ENCODE measurements at places on chromosomes 4 and X.
A peak's percentile ranks its signal among the peaks of the same experiment; 100 is the strongest.

DNA sequence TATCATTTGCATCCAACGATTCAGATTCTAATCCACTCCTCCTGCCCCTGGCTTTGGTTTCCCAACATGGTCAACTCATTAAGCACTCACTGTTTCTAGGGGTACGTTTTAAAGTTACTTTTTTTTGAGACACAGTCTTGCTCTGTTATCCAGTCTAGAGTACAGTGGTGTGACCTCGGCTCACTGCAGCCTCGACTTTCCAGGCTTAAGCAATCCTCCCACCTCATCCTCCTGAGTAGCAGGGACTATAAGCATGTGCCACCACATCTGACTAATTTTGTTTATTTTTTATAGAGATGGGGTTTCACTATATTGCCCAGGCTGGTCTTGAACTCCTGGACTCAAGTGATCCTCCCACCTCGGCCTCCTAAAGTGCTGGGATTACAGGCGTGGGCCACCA, 48.9 kb downstream of the TMEM156 start:
- no peak for DNase-seq

GRCh38 chr4:10722957-10723356, 38.4 kb upstream of the CLNK start:
- DNase-seq, result no peak

DNA sequence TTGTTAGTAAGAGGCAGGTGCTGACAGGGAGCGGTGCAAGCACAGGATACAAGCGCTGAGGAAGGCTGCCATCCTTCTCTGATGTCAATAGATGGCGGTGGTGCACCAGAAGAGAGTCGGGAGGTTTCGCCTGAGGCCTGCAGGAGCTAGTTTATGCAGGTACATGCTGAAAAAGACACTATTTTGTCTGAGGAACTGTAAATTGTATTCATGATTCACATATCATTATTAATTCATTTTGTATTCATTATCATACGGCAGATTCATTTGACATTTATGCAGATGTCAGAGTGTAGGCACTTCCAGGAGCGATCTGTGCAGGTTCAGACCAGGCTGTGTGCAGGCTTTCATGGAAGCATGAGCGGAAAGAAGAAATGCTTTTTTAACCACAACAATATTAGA, 824.0 kb downstream of the STIM2 start:
- peak; percentile 74 for DNase-seq

GRCh38 chr4:14348506-14348905, 653.8 kb upstream of the CPEB2 start:
- no peak for DNase-seq

- no peak for DNase-seq
These were observed 8.0 kb downstream of the CHIC2 start for GRCh38 chr4:54056360-54056759.

DNA sequence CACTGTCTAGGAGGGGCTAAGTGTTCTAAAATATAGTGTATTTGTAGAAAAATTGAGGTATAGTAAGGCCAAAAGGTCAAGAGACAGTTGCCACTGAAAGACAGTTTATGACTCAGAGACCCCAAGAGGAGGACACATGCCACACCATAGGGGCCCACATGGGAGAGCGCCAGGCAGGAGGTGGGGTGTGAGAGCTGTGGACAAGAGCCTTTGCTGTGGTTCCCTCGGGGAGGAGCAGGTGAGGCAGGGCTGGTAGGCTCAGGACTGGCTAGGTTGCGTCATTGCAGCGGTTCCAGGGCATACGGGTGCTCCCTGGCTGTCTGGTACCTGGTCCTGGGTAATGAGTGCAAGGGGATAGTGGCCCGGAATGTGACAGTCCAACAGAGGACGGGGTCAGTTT, 37.6 kb downstream of the CCNQ start:
- DNase-seq, result no peak

- DNase-seq, result peak; percentile 19
These were observed 10.5 kb upstream of the UBE2NL start for GRCh38 chrX:143873343-143873742.

GRCh38 chrX:65596270-65597034, 61.9 kb upstream of the LAS1L start:
- DNase-seq, result peak; percentile 7

DNA sequence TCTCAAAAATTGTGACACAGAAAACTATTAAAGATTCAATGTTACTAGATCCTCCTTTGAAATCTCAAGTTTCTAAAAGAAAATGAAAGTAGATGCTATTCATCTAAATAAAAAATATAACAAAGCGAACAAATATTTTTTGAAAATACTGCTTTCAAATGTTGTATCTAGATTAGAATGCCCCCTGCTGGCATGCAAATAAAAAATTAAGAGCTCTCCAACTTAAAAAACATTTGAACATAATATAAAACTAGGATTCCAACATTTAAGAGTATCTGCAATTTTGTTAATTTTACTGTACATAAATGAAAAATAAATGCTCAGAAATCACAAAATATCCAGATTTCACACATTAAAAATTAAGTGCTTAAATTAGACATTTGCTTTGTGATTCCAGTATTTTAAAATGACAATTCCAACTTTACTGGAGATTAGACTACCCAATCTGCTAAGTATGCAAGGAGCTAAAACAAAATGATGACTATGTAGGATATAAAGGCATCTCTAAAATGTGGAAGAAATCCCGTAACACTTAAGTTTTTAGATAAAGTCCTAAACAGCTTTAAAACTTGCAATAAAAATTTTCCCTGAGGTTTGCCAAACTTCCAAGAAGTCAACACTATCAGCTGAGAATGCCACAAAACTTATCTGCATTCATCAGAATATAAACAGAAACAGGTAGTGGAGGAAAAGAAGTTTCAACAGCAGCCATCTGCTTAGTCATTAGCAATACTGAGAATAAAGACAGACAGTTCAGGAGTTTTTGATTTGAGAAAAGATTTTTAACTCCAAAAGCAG, 32.7 kb downstream of the DHX15 start:
- DNase-seq, result peak; percentile 34

DNA sequence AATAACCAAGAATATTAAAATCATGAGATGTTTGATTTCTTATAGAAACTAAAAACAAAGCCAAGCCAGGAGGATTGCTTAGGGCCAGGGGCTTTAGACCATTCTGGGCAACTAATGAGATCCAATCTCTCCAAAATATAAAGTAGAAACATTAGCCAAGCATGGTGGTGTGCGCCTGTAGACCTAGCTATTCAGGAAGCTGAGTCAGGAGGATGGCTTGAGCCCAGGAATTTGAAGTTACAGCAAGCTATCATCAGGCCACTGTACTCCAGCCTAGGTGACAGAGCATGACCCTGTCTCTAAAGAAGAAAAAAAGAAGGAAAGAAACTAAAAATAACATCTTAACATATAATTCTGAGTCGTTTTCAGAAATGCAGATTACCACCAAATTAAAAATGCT, 96.7 kb downstream of the NAF1 start:
- DNase-seq, result no peak

GRCh38 chr4:54233697-54234496, 4.8 kb downstream of the PDGFRA start:
- DNase-seq, result peak; percentile 78

- DNase-seq, result no peak
These were observed 305.5 kb downstream of the FAT4 start for GRCh38 chr4:125620066-125620860.

DNA sequence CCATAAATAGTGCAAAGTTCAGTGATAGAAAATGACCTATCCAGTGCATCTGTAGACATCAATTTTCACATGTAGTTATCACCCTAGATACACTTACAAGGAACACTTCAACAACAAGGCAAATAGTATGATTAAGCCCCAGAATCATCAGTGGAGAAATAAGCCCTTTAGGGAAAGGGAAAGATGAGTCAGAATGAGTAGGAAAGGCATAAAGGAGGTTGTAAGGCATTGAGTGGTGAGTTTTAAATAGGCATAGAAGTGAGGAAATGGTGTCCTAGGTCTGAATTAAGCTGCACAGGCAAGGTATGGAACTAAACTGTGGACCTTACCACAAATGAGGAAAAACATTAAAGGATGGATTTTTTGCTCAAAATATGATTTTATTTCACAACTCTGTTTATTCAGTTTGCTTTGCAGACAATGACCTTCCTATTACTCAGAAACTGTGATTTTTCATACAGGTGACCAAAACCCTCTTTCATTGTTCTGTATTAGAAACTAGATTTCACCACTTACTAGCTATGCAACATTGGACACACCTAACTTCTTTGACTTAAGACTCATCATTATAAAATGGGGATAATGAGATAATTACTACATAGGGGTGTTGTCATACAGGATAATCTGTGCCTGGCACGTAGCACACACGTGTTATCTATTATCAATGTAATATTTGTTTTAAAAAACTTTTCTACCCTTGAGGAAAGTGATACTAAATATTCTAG, 57.0 kb upstream of the MAP9 start:
- DNase-seq, result peak; percentile 34

DNA sequence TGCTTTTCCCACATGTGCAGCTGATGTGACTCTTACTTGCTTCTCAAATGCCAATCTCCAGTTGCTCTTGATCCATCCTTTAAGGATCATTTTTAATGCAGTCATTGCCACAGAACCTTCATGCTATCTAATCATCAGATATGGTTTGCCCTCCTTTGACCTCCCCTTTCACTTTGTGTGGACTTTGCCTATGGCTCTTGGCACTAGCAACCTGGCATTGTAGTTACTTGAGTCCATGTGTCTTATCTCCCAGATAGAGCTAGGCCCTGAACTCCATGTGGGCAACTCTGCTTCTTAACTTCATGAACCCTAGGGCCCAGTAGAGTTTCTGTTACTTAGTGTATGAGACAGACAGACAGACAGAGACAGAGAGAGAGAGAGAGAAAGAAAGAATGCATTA, 41.6 kb downstream of the MTM1 start:
- DNase-seq, result no peak

DNA sequence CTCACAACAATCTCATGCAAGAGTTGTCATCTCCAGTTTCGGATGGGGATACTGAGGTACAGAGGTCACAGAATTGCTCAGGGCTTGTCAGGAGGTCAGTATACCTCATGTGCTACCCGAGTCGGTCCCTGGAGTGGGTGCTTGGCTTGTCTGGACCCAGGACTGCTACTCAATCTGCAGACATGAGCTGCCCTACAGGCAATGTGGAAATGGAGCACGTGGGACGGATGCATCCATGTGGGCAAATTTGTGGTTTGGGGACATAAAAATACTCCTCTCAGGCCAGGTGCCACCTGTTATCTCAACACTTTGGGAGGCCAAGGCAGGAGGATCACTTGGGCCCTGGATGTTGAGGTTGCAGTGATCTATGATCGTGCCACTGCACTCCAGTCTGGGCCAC, 15.8 kb downstream of the USP11 start:
- DNase-seq, result no peak

- no peak for DNase-seq
These were observed 223.8 kb upstream of the BOD1L1 start for GRCh38 chr4:13851085-13851940.

- no peak for DNase-seq
These were observed 285.5 kb upstream of the PCDH7 start for GRCh38 chr4:30434656-30435055.

DNA sequence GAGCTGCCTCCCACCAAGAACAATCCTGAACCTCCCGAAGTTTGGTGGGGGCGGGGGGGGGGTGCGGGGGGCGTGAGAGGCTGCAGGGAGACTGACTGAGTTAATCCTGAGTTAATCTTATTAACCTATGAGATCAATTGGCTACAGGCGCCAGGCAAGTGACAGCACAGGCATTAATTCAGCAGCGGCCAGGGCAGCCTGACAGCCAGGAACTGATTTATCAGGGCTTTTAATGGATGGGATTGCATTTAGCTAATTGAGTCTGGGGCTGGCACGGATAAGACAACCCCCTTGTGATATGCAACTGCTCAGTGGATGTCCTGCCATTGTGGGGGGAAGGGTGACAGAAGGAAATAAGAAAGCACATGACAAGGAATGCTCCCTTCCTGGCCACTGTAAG, 16.3 kb downstream of the RTL5 start:
- no peak for DNase-seq

DNA sequence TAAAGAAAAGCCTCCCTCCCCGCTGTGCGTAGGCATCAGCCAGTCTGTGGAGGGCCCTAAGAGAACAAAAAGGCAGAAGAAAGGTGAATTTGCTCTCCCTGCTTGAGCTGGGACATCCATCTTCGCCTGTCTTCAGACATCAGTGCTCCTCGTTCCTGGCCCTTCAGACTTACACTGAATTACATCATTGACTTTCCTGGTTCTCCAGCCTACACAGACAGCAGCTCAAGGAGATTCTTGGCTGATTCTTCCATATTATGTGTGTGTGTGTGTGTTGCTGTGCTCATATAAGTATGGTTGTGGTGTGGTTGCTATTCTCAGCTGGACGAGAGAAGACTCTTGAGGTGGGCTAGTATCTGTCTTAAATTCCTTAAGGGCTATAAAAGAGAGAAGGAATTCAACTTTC, 35.5 kb upstream of the CD99L2 start:
- DNase-seq, result no peak

DNA sequence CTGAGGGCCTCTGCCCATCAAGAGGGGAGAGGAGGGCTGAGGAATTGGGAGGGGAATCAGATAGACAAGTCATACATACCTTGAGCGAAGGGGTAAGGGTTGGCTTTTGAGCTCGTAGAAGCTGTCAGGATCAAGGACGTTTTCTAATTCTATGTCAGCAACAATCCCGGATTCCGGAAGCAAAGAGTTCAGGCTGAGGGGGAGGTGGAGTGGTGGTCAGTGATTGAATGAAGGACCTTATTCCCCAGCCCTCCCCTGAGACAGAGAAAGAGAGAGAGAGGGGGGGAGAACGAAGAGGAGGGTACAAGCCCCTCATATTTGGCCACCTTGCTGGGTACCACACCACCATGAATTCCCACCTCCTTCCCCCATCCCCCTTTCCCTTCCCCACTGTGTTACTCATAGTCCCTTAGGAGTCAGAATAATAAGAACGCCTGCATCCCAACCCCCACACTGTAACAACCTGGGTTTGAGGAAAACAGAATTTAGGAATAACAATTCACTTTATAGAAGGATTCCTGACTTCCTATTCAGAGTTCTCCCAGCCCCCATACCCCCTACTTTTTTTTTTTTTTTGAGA, 2.7 kb downstream of the TFE3 start:
- peak; percentile 59 for DNase-seq

DNA sequence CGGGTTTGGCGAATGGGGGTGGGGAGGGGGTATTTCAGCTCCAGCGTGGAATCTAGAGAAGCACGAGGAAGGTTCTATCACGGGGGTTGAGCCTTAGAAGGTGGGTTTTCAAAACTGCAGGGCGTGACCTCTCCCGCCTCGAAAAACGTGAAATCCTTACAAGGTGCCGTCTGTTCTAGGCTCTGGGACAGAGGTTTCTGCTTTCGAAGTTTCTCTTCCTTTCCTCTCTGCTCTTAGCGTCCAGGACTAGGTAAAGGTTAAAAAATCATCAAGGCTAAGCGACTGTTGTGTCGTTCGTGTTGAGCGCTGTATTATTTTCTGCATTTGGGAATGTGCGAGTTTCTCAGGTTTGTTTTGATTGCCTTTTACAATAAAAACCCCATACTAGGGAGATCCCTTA, 1.1 kb downstream of the FHL1 start:
- no peak for DNase-seq

DNA sequence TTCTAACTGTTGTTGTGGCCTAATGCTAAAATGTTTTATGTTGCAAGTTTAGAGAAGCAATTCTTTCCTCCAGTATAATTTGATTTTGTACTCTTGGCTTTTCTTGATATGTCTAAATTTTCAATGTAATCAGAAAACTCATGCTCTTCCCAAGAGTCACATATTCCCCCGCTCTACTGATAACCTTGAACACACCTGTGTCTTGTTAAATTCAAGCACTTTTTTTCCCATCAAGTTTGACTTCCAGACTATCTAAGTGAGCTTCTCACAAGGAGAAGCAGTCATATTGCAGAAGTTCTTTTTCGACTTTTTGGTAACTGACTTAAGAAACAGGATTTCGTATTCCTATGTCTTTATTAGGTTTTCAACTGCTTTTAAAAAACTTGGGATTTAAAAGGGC, 7.4 kb upstream of the ADH4 start:
- no peak for DNase-seq

GRCh38 chr4:9942921-9943600, 78.2 kb downstream of the SLC2A9 start:
- no peak for DNase-seq

Data from RKO (cell line).